ENCODE measurements at places on chromosomes 2 and 18.

DNA sequence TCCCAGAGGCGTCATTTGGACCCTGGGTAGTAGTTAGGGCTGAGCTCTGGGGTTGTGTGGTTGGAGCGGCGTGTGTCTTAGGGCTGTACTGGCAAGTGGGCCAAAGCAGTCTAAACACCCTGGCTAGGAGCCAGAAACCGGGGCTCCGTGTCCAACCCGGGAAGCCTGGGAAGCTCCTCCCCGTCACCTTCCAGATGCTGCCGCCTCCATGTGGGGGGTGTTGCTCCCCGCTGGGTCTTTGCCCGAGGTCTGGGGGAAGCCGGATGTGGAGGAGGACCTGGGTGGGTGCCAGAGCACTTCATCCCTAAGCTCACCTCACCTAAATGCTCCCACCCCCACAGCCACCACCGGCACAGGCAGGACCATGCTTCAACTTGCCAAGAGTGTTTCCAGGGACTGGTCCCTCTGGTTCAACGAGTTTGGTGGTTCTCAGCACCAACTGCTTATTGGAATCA is 25.4 kb downstream of the TET3 start:
- peak; percentile 36 for DNase-seq

GRCh38 chr2:173159791-173160463 is 84.3 kb downstream of the MAP3K20 start:
- DNase-seq: peak; percentile 26

- no peak for DNase-seq
Observed at GRCh38 chr18:74492259-74492658, 3.9 kb upstream of the CNDP2 start.

GRCh38 chr2:54103454-54104314 is 11.7 kb upstream of the ACYP2 start:
- DNase-seq: peak; percentile 10

- DNase-seq: peak; percentile 74
Observed at GRCh38 chr18:55234366-55235093, 275.3 kb upstream of the CCDC68 start.

DNA sequence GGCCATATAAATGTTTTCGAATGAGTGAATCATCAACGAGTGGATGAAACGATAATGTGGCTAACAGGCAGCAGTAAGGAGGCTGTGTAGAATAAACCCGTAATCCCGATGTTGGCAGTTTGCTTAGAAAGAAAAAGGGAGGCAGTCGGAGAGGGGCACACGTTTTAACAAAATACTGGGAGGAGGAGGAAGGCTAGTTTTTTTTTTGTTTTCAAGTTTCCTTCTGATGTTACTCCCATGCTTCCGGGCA is 476 bp upstream of the MSH2 start:
- DNase-seq: no peak

GRCh38 chr2:223633656-223634055 is 31.5 kb upstream of the SCG2 start:
- no peak for DNase-seq

DNA sequence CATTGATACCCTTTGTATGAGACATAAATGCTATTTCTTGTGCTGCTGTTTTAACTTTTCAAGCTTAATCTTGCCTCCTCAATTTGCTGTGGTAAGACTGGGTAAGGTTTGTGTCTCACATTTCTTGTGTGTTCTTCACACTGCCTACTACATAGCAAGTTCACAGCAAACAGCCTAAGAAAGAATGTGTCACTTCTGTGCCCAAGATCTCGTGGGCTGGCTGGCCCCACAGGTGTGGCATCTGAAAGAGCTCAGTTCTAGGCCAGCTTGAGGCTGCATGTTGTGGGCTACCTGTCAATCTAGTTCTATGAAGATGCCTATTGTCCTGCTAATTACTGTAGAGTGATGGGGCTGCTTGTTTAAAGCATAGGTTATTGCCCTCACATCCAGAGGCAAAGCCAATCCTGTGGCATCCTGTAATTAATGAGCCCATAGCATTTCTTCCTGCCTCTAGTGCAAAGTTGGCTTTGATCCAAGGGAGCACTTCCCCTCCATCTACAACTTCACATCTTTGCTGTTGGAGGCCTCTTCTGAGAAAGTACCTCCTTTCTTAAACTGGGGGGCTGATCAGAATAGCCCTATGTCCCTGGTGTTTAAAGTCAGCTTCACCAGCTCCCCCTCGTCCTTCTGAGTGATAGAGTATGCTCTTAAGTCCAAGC is 40.9 kb upstream of the ASPRV1 start:
- DNase-seq: no peak

DNA sequence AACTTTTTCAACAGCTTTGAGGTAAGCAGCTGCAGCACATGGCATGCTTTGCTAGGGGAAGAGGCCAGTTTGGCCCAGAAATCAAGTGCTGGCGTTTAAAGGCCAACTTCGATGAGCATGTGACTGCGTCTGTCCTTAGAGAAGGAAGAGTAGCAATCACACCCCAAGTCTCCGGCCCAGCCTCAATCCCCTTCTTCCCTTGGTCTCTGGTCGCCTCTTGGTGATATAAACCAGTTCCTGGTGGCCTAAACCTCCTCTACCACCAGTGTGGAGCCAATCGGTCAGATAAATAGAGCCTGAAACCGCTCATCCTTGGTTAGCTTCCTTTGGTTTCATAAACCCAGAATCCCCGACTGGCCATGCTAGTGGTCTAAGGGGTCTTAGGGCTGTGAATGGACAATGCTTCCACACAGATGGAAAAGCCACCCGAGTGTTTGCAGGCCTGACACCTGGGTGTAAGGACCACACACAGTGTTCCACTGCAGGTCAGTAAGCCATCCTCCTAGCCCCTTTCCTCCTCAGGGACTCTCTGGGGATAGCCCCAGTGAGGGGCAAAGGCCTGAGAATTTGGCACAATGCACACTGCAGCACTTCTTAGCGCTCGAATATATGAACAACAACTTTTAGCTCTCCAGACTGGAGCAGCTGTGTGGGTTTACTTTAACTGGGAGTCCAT is 23.0 kb upstream of the COX7A2L start:
- no peak for DNase-seq

- DNase-seq: no peak
Observed at GRCh38 chr2:4866198-4866597, 826.0 kb upstream of the SOX11 start.

DNA sequence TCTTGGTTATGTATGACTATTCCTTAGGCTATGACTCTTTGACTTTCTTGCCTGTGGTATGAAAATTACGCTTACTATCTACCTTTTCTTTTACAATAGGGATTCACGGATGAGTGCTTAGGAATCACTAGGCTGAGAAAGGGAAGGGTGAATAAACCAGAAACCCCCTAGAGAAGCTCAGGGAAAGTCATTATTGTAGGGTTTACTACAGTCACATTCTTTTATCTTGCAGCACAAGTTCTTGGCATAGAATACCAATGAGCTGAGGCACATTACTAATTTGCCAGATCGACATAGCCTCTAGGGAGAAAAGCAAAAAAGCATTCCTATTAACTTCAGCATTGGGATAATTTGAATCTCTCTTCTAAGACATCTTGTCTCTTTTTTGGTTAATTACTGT is 103.3 kb downstream of the ST6GAL2 start:
- no peak for DNase-seq

DNA sequence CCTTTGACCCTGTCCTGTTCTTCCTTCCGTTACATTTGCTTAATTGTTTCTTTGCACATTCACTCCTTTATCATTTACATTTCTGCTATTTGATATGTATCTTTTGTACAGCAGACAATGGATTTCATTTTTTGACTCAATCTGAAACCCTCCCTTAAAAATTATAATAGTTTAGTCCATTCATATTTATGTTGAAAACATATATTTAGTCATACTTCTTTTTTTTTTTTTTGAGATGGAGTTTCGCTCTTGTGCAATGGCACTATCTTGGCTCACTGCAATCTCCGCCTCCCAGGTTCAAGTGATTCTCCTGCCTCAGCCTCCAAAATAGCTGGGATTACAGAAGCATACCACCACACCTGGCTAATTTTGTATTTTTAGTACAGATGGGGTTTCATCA is 95.3 kb upstream of the TGFA start:
- no peak for DNase-seq

DNA sequence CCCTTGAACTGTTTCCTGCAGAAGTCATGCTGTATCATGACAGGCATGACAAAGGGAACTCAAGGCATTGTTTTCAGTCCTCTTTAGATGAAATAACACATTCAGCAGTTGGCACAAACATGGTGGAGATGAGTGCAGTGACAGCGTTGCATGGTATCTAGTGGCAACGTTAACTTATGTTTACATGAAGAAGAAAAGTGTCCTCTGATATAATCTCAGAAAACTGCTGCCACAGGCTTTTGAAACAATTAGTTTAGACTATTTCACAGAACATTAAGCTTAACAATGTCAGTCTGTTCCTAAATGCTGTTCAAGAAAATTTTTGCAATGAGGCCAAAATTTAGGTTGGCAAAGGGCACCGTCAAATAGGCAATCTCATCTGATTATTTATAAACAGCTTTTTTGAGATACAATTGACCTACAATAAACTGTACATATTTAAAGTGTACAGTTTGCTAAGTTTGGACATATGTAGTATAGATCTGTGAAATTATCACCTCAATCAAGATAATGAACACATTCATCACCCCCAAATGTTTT is 64.7 kb downstream of the LYPD6B start:
- no peak for DNase-seq

GRCh38 chr2:165953306-165953654 is 296 bp downstream of the TTC21B start:
- no peak for DNase-seq

DNA sequence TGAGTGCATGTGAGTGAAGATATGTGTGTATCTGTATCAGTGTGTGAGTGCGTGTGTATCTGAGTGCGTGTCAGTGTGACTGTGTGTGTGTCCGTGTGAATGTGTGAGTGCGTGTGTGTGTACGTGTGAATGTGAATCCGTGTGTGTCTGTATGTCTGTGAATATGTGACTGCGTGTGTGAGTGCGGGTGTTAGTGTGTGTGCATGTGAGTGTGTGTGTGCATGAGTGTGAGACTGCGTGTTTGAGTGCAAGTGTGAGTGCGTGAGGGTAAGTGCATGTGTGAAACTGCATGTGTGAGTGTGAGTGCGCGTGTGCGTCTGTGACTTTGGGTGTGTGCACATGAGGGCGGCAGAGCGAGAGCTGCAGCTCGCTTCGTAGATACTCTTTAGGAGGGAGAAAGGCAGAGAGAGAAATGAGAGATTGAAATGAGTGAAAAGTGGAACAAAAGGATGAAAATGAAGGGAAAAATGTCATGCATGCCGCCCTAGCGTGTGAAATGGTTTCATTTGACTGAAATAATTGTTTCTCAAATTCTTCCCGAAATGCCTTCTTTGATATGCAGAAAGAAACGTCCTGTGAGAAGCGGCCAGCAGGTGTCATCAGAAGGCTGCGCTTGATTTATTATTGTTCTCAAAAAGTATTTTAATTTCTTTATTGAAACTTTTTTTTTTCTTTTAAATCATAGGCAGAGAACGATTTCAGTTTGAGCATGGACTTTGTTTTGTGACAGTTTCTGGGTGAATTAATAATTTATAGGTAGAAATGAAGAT is 25.6 kb downstream of the ZNF407 start:
- no peak for DNase-seq

DNA sequence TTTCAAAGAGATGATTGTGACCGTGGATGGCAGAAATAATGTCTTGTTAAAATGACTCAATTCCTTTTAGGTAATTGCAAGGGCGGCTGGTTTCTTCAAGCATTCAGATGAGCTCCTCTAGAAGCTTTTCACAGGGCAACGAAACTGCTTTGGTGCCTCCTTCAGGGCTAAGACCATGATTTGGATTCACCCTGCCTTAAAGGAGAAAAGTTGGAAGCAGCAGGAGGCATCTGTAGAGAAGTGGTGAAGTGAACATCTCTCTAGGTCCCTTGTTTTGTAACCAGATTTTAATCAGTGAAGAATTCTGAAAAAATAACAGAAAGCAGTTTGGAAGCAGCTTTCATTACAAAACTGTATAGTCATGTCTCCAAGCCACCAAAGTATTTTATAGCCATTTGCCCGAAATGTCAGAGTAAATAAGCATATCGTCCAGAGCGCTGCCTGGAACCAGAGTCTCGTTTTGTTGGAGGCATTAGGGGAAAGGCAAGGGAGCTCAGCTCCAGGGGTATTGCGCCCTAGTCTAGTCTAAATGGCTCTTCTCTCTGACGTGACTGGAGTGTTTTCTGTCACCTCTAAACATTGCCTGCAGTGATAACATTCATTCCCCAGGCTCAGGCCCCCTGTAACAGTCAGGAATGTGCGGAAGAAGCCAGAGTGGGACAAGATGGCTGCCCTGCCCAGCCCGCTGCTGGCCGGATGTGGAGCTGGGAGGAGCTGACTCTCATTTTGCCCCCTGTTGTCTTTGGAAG is 57.8 kb upstream of the ITGB6 start:
- no peak for DNase-seq

- DNase-seq: no peak
Observed at GRCh38 chr2:221285148-221285547, 287.0 kb downstream of the EPHA4 start.

DNA sequence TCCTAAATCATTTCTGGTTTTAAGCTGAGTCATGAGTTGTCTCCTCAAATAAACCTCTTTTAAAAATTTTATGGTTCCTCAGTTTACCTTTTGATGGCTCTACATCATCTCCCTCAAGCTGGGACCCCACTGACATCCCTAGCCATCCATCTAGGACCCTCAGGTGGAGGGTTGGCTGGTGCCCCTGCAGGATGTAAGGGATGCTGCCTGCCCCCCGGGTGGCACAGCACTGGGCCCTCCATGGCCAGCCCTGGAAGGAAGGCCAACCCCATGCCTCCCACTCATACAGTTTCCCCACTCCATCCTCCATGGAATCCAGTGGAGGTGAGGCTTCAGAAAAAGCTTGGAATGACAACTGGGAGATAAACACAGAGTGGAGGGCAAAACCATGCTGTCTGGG is 17.2 kb upstream of the GPC1 start:
- no peak for DNase-seq

Measured in small intestine (tissue), 16 donors.